ENCODE measurements at places on chromosomes 2 and 18. TPM values are rescaled to one million over a fixed set of nuclear protein-coding genes. Genes with fewer than 3 reads are reported as not detected.
A peak's percentile ranks its signal among the peaks of the same experiment; 100 is the strongest.

- H3K27me3 ChIP-seq = no peaks in the 10 kb centered on the region
- no peak for DNase-seq
- H3K4me1 ChIP-seq = no peaks in the 10 kb centered on the region
- no peak overlapping the region for H3K4me3 ChIP-seq
- H3K27ac ChIP-seq = no peak overlapping the region
Measured at GRCh38 chr2:8709611-8710010, 27.8 kb downstream of the ID2 start.

DNA sequence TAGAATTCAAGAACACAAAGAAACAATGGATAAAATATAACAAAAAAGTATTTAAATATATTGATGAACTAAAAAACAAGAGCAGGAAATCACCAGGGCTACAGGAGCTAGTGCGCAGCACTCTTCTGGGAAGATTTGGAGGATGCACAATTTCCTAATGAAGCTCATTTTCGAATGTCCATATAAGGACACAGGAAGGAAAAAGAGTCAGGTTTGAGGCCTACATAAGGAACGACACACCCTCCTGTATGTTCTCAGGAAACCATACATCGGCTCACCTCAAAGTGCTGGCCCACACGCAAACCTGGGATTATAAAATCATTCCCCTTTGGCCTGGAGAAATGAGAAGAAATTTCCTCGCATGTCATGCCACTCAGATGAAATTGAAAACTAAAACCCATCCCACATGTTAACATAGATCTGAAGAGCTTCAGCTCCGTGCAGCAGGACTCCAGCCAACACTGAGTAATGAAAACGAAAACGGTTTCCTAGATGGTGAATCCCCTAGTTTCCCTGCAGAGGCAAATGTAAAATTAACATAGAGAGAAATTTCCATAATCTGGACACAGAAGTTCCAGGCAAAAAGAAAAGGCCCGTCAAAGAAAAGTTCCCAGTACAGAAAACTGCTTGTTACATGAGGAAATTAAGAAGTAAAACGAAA lies 825.8 kb downstream of the SOCS6 start:
- no peaks in the 10 kb centered on the region for H3K4me1 ChIP-seq
- H3K4me3 ChIP-seq = no peak overlapping the region
- H3K27me3 ChIP-seq = no peaks in the 10 kb centered on the region
- H3K27ac ChIP-seq = no peak overlapping the region

DNA sequence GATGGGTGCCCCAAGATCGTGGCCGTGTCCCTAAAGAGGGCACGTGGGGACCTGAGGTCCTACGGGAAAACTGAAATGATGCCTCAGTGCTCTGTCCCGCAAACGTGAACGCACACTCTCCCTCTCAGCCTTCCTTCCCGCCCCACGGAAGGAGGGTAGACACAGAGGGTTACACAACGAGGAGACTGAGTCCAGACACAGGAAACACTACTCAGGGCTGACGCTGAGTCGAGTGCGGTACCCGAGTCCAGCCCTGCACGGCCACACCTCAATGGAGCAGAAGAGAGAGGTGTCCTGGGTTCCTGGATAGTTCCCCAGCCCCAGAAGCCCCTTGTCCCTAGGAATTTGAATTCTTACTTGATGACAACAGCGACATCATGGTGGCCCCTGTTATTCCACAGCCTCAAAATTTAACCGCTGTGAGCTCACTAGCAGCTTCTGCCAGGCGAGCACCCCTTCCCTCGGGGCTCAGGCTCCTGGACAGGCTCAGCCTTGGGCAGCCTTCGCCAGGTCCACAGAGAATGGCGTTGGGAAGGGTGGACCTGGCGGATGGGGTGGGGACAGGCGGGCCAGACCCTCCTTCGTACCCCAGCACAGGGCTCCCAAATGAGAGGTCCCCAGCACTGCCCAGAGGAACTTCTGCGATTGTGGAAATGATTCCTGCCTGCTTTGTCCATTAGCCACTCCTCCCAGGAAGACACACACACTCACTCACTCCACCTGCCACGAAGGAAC lies 980 bp upstream of the RNPEPL1 start:
- H3K27ac ChIP-seq = peak overlapping the region; percentile 95
- no peak for DNase-seq
- H3K4me1 ChIP-seq = peaks cover 28% of the 10 kb centered on the region
- no peaks in the 10 kb centered on the region for H3K36me3 ChIP-seq
- H3K4me3 ChIP-seq = no peak overlapping the region
- H3K27me3 ChIP-seq = no peaks in the 10 kb centered on the region

DNA sequence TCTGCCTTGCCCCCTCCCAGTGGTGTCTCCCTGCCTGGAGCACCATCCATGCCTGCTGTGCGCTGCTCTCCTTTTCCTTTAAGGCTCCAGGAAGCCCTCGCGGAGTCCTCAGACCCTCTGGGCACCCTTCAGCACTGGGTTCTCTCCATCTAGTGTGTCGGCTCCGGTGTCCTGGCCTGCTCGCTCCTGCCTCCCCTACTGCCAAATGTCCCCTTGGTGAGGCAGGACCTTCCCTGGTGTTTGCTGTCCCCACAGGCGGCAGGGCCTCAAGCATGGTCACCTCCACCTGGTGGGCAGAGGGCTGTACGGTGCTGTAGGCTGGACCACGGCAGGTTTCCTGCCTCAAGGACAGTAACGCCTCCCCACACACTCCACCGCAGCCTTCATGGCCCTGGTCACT lies 90.2 kb downstream of the DGKD start:
- no peaks in the 10 kb centered on the region for H3K4me1 ChIP-seq
- no peak for DNase-seq
- H3K27me3 ChIP-seq = no peaks in the 10 kb centered on the region
- H3K27ac ChIP-seq = no peak overlapping the region

- H3K4me3 ChIP-seq = no peak overlapping the region
- no peaks in the 10 kb centered on the region for H3K36me3 ChIP-seq
- no peaks in the 10 kb centered on the region for H3K4me1 ChIP-seq
- DNase-seq = no peak
Measured at GRCh38 chr2:172168917-172169346, 66.2 kb upstream of the DLX2 start.

DNA sequence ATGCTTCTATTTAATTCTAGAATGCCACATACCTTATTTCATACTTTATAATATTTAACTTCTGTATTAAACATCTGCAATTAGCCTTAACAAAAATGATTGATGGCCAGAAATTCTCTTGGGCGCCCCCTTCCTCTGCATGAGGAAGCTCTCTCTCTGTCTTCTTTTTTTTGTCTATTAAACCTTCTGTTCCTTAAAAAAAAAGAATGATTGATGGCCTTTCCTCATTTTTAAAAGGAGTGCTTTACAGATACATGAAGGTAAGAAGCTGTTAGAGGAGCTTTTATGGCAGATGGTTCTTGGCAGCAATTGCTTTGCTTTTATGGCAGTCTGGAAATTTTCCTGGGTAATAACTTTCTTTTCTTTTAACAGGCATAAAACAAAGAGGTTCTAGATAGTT lies 526.9 kb downstream of the SLC4A3 start:
- no peaks in the 10 kb centered on the region for H3K4me1 ChIP-seq
- peak; percentile 28 for DNase-seq
- H3K27me3 ChIP-seq = no peaks in the 10 kb centered on the region
- no peaks in the 10 kb centered on the region for H3K36me3 ChIP-seq
- no peak overlapping the region for H3K4me3 ChIP-seq
- H3K27ac ChIP-seq = no peak overlapping the region

DNA sequence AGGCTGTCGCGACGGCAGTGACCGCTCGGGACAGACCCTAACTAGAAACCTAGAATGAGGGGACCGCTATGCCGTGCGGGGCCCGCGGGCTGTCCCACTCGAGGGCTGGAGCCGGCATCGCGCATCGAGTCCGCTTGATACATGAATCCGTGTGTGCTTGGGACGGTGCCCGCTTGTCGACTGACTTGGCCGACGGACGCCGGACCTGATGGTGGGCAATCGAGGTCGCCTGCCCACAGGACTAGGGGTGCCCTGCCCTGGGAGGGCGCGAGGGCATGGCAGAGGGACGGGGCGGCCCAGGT lies 749 bp upstream of the PTMA start:
- DNase-seq = peak; percentile 70
- H3K27me3 ChIP-seq = no peaks in the 10 kb centered on the region
- no peaks in the 10 kb centered on the region for H3K36me3 ChIP-seq
- peaks cover 9% of the 10 kb centered on the region for H3K4me1 ChIP-seq
- peak overlapping the region; percentile 34 for H3K4me3 ChIP-seq
- H3K27ac ChIP-seq = peak overlapping the region; percentile 99

- H3K27me3 ChIP-seq = no peaks in the 10 kb centered on the region
- no peak for DNase-seq
- no peak overlapping the region for H3K27ac ChIP-seq
Measured at GRCh38 chr2:38731684-38732221, 19.4 kb downstream of the SRSF7 start.

DNA sequence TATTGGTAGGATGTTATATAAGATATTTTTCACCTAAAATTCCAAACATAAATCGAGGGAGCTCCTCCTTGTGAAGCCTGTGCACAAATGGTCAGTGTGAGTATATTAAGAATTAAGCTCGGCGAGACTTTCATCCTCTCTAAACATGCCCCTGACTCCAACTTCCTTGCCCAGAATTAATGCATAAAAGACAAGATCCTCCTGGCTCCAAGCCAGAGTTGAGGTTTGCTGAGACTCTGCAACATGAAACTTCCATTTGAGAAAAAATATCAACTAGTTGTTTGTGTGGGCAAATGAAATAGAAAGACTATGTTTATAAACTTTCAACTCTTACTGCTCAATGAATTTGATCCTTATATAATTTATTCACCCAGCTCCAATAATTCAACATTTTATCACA lies 68.1 kb downstream of the CCDC178 start:
- H3K27ac ChIP-seq = no peak overlapping the region
- no peak overlapping the region for H3K4me3 ChIP-seq
- no peaks in the 10 kb centered on the region for H3K36me3 ChIP-seq
- H3K27me3 ChIP-seq = no peaks in the 10 kb centered on the region

DNA sequence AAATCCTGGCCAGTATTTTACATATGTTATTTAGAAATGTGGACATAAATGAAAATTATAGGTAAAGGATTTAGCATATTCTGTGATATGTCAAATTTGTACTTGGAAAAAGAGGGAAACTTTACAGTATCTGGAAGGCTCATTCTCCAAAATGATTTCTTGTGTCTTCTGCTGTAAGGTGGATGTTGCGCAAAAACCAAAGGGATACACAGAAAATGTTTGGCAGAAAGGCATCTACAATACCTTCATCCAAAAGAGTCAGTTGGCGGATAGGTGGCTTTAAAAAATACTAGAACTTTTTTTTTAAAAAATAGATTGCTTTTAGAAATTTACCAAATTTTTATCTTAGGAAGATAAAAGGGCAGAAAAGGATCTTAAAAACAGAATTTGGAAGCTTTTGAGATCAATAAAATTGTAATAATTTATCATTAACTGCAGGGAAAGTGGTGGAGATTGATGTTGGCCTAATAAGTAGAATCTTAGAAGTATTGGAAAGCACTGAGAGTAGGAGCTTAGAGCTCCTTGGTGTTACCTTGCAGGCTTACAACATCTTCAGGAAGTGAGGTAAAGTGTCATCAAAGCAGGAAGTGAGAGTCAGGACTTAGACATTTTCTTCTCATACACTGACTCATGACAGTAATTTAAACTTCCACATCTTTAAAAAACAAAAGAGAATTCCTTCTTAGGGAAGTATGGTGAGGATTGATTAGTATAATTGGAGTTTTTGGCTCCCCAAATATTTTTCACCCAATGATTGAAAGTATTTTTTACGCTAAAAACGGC lies 2.1 kb downstream of the NABP1 start:
- H3K27me3 ChIP-seq = no peaks in the 10 kb centered on the region
- H3K4me3 ChIP-seq = no peak overlapping the region
- peak overlapping the region; percentile 1 for H3K27ac ChIP-seq
- peaks cover 10% of the 10 kb centered on the region for H3K4me1 ChIP-seq

DNA sequence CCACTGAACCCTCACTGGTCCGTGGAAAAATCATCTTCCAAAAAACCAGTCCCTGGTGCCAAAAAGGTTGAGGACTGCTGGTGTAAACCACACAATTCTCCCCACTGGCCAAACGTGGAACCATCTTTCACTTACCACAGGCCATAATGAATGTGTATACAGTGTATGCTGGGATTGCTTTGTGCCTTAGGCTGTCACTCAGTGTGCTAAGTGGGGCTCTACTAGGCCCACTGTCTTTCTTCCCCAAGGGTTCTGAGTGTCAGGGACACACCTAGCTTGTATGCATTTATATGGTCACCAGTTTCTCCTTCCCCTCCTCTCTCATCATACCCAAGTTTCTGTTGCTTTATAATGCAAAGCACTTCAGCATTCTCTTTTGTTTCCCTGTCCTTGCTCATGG lies 27.2 kb downstream of the SCYGR8 start:
- no peaks in the 10 kb centered on the region for H3K36me3 ChIP-seq
- H3K4me1 ChIP-seq = no peaks in the 10 kb centered on the region
- H3K27me3 ChIP-seq = no peaks in the 10 kb centered on the region
- no peak for DNase-seq
- no peak overlapping the region for H3K27ac ChIP-seq
- H3K4me3 ChIP-seq = no peak overlapping the region

DNA sequence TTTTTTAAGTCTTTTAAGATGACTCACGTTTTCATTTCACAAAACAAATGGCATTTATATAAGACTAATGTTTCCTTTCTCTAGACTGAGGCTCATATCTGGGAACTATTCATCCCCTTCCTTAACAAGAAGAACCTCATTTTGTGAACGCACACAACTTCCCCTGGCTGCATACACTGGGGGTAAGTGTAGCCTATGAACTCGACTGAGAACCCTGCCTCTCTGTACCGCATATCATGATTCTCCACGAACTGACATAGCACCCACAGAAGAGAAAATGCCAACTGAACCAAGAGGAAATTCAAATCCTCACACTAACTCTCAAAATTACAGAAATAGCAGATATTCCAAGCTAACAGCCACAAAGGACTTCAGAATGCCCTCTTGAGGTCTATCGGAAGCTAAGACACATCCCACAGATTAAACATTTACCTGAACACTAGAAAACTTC lies 236.7 kb downstream of the TCF4 start:
- H3K4me3 ChIP-seq = no peak overlapping the region
- DNase-seq = no peak
- H3K27ac ChIP-seq = no peak overlapping the region

GRCh38 chr2:58107803-58108710 lies 61.5 kb downstream of the VRK2 start:
- H3K27me3 ChIP-seq = no peaks in the 10 kb centered on the region
- peak overlapping the region; percentile 75 for H3K27ac ChIP-seq
- H3K4me1 ChIP-seq = no peaks in the 10 kb centered on the region
- DNase-seq = peak; percentile 35

SCN7A gene
- 5.0 TPM for total RNA-seq

WDR35 gene
- total RNA-seq = 4.6 TPM

ATP6V1B1 gene
- 0.84 TPM for total RNA-seq

PDK1 gene
- total RNA-seq = 13.1 TPM

CD8B2 gene
- not detected for total RNA-seq

Measured in hepatocyte (in vitro differentiated cells).